ENCODE measurements at places on chromosomes 4 and X.

DNA sequence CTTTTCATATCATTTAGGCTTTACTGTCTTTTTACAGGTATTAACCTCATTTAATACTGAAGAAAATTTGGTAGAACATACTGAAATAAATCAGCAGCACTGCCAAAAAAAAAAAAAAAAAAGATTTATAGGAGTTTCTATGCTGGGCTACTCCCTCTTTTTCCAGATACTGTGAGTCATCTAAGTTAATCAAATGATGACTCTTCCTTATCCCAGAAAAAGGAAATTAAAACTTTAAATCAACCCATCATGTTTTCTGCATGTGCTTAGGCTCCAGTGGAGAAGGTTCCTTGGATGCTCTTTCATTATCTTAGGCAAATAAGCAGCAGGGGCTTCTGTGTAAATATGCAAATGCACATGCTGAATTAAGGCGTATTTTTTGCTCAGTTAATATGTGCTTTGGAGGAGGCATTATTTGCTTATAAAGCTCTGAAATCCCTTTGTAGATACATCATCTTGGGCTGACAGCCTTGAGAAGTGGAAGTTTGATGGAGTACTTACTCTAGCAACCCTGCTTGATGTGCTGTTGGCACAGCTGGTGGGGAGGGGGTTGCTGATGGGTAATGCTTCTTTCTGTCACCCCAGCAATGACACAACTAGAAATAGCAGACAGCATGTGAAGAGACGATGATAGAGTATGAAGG lies 136.1 kb downstream of the C4orf33 start:
- DNase-seq = no peak

- no peak for DNase-seq
Observed at GRCh38 chr4:140046543-140046942, 107.4 kb downstream of the MAML3 start.

DNA sequence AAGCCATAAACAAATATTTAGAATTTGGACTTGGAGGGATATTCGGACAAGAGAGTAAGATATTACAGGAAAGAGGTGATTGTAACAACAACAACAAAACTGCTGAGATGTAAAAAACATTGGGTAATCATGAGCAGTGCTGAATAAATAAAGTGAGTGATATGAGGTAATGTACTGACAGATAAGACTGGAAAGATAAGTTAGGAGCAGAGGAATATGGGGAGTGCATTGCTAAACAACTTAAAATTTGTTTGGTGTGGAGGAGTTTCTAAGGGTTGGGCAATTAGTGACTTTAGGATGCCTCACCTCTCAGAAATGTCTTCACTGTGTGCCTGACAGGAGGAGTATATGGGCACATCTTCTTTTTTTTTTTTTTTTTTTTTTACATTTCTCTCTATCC lies 637.8 kb upstream of the GRIA3 start:
- DNase-seq = no peak

DNA sequence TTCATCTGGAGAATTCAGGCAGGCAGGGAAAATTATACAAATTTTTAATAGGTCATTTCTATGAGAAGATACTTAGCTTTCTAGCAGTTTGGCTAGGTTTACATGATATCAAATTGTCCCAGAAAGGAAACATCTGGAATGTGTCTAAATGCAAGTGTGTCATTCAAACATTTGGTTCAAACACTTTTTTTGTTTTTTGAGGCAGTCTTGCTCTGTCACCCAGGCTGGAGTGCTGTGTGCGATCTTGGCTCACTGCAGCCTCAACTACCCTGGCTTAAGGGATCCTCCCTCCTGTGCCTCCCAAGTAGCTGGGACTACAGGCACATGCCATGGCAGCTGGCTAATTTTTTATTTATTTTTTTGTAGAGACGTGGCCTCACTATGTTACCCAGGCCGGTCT lies 31.6 kb downstream of the SPARCL1 start:
- no peak for DNase-seq

GRCh38 chrX:47752685-47753084 lies 84.0 kb upstream of the ZNF81 start:
- DNase-seq = no peak
